ENCODE measurements at places on chromosomes 7 and 10.
A peak's percentile ranks its signal among the peaks of the same experiment; 100 is the strongest.

- no peak for DNase-seq
Measured at GRCh38 chr10:48819783-48820182, 119.9 kb downstream of the LRRC18 start.

DNA sequence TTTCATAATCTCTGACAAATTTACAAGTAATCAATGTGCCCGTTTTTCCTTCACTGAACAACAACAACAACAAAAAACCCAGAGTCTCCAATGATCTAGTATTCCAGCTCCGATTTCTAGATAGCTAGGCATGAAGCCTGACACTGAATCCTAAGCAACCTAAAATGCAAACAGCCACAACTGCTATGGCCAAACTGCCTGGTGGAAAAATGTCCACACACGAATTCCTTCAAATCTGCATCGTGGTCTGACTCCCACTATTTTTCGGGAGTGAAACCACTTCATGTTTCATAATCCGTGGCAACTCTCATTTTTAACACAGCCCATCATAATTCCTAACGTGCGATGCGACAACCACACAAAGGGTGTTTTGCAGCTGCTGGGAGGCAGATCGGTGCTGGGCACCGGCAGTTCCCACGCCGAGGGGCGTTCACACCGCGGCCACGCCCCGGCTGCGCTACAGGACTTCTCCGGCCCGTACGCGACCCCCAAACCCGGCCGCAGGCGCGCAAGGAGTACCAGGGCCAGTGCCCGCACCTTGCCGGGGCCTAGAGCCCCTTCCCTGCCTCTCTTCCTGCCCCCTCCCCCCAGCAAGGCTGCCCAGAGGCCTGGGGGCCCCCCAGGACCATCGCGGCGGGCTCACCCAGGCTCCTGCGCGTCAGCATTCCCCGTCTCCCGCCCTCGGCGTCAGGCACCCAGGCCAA lies 814 bp downstream of the RUFY2 start:
- no peak for DNase-seq

DNA sequence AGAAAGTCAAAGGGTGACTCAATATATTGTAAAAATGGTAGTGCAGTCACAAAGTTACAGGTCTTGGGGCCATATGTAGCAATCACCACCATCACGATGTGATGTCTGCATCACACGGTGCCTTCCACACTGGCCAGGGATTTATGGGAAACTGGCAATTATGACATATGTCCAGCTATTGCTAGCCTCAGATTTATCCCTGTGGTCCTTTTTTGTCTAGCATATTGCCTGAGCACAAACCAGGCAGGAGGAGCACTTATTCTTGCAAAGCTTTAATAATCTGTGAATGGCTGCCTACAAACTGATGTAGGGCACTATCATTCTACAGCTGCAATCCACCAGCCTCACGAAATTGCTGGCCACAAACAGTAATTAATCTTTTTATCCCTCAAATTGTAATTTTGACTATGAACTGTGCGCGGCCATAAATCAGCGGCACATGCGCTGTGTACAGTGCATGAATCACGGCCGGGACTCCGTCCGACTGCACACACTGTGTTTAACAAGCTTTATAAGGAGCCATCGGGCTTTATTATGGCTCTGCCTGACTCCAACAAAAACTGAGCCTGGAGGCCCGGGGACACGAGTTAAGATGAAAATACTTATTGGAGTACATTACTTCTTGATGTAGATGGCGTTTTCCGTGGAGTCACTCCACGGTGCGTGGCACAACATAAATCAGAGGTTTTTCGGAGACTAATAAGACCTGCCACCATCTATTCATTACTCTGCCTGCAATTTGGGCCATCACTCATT lies 115.2 kb downstream of the EBF3 start:
- no peak for DNase-seq

DNA sequence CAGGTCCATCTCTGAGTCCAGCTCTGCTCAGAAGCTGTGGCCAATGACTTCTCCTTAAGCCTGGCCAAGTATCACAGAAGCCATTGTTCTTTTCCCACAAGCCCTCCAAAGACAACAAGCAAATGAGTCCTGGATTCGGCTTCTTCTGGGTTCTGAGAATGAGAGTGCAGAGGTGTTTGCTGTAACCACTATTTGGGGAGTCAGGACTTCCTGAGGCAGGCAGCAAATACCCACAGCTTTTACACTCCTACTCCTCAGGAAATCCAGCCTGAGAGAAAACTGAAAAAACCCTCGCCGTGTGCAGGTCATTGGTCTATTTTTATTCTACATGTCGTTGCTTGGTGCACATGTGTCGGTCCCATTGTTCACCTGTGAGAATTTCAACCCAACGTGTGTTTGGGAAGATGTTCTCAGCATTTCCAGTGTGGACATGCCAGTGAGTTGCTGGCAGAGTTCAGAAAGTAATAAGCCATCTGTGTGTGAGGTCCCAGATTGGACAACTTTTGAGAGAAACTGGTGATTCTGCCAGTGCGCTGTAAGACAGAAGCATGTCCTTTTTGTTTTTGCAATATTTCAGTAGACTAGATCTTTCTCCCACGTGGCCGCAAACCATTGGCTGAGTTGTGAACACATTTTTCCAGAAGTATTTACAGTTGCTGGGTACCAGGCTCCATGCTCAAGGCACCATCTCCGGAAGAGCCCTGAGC lies 121.6 kb upstream of the LYZL2 start:
- no peak for DNase-seq

DNA sequence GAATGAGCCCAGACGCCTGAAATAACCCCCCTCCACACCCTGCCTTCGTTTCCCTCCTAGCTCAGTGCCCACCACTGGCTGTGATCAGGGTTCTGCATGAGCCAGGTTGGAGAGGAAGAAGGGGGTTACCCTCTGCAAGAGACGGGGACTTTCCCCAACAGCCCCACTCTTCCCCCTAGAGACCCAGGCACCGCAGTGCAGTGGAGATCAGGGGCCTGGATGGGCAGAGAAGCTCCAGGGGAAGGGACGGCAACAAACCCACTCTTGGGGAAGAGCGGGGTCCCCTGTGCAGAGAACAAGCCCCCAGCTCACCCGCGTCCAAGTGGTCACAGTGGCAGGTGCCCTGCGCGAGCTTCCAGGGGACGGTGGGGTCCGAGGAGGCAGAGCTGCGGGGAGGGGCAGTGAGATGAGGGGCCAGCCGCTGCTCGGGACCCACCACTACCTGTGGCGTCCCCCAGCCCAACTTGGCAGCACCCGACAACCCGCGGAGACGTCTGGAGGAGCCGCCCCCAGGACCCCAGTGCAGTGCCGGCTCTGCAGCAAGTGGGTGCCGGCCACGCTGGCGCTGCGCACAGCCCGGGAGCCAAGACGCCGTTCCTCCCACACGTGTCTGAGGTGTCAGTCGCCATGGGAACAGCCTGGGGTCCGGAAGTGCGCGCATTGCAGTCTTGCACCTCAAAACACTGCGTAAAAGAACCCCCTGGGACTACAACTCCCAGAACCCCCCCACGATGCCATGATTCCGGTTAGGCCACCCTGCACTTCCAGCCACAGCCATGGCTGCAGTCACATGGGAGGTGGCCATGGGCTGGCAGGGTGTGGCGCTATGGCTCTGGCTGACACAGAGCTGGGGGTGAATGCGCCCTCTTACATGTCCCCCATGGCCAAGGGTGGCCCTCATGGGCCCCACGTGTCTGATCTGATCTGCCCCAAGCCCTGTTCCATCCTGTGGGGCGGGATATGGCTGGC lies 45.8 kb upstream of the WIPI2 start:
- DNase-seq: peak; percentile 93

DNA sequence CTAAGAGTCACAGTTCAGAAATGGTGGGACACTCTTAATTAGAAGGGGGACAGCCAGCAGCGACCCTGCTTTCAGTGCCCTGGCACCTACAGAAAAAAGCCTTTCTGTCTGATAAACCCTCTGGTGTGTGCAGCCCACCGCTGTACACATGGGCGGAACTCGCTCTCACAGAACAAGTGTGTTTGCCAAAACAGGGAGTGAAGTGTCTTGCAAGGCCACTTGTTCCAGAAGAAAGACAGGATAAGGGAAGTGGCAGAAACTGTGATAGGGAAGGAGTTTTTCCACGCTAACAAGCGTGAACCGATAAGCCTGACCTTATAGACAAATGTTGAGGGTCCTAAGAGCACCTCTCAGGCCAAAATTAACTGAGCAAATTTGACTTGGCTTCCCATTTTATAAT lies 203.7 kb upstream of the TCF7L2 start:
- no peak for DNase-seq

GRCh38 chr10:22780474-22780885 lies 66.1 kb upstream of the PIP4K2A start:
- no peak for DNase-seq

DNA sequence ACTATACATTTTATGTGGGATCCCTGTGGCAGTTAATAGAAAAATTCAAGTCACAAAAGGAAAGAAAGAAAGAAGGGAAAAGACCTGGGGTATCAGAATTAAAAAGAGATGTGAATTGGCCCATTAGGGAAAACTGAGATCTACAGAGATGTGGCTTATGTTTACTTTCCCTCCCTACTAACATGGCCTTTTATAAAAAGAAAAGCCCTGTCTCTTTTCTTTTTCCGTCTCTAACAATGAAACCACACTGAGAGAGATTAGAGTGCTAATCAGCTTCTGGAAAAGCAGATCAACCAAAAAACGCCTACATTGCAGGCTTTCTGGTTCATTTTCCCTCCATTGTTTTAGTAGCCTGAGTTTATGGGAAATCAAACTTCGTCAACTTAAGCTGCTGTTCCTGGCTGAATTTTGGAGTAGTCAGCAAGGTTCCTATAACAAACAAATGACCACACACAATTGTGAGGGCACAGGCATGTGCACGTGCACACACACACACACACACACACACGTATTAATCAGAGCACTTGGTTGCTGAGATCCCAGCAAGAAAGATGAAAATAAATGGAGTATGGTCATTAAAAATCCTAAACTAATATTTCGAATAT lies 235.1 kb downstream of the SORCS1 start:
- DNase-seq: no peak

DNA sequence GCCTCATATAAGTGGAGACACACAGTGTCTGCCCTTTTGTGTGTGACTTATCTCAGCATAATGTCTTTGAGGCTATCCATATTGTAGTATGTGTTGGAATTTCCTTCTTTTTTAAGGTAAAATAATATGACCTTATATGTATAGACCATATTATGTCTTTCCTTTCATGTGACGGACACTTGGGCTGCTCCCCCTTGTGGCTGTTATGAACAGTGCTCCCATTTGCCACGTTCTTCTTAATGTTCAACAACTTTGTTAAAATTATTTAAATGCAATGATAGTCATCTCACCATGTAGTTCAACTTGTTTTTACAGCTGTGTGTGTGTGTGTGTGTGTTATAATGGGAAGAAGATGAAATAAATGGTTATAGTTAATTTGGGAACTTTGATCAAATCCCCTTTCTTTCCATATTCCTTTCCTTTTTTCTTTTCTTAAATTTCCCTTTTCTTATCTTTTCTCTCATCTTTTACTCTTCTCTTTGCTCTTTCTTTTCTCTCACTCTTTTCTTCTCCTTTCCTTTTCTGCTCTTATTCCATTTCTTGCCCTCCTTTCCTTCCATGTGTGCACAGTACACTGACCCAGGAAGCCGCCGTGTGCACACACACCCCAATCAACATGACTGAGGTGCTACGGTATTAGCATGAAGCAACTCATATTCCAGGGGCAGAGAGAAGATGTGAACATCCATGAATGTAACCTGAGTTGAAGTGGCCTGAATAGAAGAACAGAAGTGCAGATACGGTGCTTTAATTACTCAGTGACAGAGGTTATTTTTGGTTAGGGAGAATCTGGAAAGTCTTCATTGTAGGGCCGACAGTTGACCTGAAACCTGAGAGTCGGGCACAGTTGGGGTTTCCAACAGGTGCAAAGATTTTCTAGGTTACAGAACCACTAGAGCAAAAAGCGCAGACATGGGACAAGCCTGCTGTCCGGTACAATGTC lies 596.6 kb downstream of the SDK1 start:
- DNase-seq: peak; percentile 38

- no peak for DNase-seq
Measured at GRCh38 chr10:91596825-91597196, 36.1 kb downstream of the PPP1R3C start.

- no peak for DNase-seq
Measured at GRCh38 chr10:92241158-92241500, 49.7 kb downstream of the CPEB3 start.

DNA sequence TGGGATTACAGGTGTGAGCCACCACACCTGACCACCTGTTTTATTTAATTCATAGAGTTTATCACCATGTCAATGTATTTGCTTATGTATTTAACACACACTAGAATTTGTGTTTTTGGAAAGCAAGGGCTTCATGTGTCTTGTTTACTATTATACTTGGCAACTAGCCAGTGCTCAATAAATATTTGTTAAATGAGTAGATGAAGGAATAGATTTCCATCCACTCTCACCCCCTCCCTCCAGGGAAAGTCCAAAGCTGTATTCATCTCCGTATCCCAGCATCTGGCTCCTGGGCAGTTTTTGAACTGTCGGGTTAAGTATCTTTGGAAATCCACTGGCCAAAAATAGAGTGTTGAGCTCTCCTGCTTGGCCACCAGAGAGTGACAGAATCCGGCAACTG lies 4.6 kb upstream of the RADIL start:
- DNase-seq: no peak

DNA sequence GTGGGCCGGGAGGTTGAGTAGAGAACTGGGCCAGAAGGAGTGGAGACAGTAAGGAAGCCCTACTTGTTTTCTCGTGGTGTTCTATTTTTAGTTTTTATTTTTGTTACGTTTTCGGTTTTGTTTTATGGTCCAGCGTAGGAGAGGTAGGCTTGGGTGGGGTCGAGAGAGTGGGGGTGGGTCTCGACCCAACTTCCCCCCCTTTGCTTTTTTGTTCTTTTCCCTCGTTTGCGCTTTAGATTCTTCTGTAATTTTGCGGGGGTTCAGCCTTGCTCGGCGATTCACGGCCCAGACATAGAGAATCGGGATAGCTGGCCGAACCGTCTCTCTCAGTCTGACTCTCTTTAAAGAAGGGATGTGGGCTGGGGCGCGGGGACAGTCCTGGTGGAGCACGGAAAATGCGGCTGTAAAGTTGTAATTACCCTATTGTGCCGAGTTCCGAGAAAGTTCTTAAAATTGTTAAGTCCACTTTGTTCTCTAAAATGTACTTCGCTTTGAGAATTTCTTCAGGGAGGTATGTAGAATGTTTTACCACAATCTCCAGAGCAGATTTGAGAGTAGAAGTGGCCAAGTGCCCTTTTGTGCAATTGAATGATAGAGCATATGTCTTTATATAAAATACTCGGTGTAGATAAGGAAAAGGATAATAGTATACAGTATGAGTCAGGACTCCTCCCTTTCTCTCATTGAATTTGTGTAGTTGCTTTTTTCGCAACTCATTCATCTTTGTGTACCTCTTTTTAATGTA lies 816 bp downstream of the DMTF1 start:
- DNase-seq: peak; percentile 2

DNA sequence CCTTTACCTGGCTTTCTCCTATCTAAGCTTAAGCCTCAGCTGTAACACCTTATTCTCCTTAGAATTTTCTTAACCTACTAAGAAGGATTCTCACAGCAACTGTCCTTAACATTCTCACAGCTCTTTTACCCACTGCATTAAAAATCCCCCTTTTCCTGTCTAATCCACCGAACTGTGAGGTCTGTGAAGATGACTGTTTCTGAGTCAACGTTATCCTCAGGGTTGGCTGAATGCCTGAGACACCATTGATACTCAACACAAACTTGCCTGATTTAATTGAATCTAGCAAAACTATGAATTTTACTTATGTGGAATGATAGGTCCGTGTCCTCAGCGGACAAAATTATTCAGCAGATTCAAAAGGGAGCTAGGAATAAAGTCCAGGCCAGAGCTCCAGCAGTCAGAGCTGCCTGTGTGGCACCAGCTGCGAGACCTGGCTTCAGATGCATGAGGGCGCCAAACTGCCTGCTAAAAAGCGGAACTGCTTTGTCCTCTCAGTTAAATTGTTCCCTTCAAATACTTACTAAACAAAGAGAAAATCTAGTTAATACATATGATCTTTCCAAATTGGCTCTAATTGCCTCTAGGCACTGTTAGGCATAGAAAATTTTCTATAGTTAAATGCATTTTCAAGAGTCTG lies 33.4 kb upstream of the VWDE start:
- no peak for DNase-seq
